Dermis microvascular lymphatic vessel endothelial cell (primary cell): ENCODE measurements at places on chromosomes 11 and 22. TPM values are rescaled to one million over a fixed set of nuclear protein-coding genes. Genes with fewer than 3 reads are reported as not detected.

DNA sequence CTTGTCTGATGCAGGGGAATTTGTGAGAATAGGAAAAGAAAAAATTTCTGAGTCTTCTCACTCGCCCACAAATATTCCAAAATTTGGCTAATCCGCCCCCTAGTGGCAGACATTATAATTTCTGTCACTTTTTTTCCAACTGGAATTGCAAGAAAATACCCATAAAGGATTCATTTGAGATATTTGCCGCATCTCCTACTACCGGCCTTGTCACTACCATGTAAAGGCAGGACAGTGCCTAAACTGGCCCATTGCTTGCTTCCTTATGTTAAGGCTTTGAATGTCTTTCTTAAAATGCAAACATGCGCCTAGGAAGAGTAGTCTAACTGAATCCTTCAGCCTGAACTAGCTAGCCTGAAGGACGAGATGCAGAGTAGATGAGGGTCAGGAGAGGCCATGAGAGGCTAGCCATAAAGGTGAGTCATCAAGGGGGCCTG, 9.3 kb upstream of the CEP295 start:
- peak; percentile 38 for DNase-seq

Gene KCNJ5
- not detected in 2 replicates for total RNA-seq

GRCh38 chr11:94876645-94877442, 96.5 kb downstream of the CWC15 start:
- DNase-seq = peak; percentile 36

Gene CHRDL2
- total RNA-seq = 0.26 and 0.63 TPM in 2 replicates

GRCh38 chr11:63866211-63866610, 27.3 kb downstream of the MARK2 start:
- DNase-seq = no peak

GRCh38 chr22:42947211-42947990, 67.5 kb downstream of the PACSIN2 start:
- DNase-seq = peak; percentile 84

Gene BACE1
- total RNA-seq = 6.9 and 10.2 TPM in 2 replicates

GRCh38 chr11:78072455-78072854, 7.2 kb downstream of the NDUFC2 start:
- no peak for DNase-seq

DNA sequence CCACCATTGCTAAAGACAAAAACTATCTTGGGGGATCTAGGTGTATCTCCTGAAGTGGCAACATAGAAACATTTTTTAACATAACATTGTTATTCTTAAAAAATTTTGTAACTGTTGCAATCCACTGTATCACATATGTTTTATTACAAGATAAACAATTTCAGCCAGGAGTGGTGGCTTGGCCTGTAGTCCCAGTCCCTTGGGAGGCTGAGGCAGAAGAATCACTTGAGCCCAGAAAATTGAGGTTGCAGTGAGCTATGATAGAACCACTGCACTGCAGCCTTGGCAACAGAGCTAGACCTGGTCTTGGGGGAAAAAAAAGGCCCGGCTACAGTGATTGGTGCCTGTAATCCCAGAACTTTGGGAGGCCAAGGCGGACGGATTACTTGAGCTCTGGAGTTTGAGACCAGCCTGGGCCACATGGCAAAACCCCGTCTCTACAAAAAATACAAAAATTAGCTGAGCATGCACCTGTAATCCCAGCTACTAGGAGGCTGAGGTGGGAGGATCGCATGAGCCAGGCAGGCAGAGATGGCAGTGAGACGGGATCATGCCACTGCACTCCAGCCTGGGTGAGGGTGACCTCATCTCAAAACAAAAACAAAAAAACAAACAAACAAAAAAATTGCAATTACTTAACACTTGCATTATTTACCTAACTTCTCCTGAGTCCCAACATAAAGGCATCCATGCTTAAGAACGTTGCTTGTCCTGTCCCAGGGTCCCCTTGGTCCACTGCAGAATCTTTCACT, 1.5 kb upstream of the DEPDC5 start:
- DNase-seq = no peak

DNA sequence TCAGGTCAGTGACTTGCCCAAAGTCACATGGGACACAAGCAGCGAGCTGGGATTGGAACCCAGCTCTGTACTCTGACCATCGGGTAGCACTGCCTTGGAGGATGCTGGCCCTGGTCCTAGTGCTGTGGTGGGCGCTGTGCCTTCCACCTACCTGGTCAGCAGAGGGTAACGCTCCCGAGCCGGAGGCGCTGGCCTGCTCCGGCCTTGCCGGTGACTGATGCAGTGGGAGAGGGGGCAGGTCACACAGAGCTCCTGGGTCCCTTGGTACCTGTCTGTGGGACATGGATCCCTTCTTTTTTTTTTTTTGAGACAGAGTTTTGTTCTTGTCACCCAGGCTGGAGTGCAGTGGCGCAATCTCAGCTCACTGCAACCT, 43.0 kb downstream of the CACNA1I start:
- DNase-seq = no peak

Gene ESAM
- total RNA-seq = 20.1 and 29.3 TPM in 2 replicates

Gene MS4A3
- total RNA-seq = not detected in 2 replicates

- peak; percentile 53 for DNase-seq
These were observed 81.2 kb downstream of the GRAMD1B start for GRCh38 chr11:123511037-123511870.

DNA sequence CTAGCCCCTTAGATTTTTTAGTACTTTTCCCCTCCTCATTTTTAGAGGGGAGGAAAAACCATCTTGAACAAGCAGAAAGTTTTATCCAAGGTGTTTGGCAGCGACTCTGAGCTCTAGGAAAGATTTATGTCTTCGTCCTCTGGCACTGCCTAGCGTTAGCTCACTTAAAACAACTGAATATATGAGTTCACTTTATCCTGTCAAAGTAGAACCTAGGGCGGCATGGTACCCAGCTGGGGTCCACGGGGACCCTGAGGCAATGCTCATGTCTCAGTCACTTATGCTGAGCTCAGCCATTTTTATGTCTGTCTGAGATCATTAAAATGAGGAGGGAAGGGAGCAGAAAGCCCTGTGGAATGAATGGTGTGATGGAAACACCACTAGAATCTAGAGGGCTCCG, 14.2 kb upstream of the VSIG10L2 start:
- no peak for DNase-seq

DNA sequence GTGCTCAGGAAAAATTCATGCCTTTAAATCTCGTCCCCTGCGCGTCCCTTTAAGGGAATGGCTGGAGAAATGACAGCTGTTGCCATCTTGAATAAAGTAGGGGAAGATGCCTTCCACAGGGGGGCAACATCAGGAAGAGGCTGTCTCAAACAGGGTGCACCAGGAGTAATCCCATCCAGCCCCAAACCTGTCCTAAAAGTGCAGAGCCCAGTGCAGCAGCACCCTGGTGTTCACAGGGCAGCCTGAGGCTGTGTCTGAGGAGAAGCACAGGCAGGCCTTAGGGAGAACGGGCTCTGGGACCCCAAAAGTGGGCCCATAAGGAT, 10.8 kb upstream of the C11orf96 start:
- DNase-seq = no peak

DNA sequence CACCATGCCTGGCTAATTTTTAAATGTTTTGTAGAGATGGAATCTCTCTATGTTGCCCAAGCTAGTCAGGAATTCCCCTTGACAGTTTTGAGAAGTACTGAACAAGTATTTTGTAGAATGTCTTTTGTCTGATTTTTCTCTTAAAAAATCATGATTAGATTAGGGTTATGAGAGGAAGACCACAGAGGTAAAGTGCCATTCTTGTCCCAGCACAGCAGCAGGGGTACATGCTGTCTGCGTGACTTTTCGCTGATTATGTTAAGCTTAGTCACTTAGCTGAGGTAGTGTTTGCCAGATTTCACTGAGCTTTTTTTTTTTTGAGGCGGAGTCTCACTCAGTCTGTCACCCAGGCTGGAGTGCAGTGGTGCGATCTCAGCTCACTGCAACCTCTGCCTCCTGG, 13.6 kb upstream of the NUP160 start:
- DNase-seq = no peak

GRCh38 chr22:20641198-20641892, 132.6 kb upstream of the SERPIND1 start:
- no peak for DNase-seq

DNA sequence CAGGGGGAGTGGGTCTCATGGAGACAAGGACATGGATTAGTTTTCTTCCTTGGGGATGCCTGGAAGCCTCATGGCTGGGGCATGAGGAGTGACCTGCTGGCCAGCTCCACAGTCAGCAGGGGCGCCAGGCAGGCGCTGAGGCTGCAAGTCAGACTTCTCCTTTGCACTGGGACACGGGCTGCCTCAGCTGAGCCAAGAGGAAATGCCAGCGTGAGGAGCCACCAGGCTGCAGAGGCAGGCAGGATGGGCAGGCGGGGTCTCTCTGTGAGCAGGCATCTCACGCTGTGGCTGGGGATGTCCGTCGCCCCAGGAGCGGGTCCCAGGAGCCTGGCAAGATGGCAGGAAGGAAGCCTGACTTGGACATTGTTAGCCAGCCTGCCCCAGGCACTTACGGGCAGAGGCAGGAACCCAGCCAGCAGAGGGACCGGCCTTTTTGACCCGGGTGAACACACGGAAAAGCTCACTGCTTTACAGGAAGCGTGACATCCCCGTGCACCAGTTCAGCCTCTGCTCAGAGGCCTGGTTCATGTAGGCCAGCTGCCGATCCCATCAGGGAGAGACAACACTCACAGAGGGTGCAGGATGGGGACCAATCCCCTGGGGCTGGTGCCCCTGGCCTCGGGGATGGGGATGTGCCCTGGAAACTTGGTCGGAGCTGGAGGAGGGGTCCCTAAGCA, 10.2 kb downstream of the GNB1L start:
- peak; percentile 78 for DNase-seq

Gene SCGB2A2
- not detected in 2 replicates for total RNA-seq

GRCh38 chr11:16883174-16883573, 131.0 kb downstream of the PLEKHA7 start:
- DNase-seq = no peak

Gene BAIAP2L2
- total RNA-seq = 0.25 TPM in 1 of 2 replicates, not detected in the other

Gene CCDC188
- 4.9 and 5.0 TPM in 2 replicates for total RNA-seq

DNA sequence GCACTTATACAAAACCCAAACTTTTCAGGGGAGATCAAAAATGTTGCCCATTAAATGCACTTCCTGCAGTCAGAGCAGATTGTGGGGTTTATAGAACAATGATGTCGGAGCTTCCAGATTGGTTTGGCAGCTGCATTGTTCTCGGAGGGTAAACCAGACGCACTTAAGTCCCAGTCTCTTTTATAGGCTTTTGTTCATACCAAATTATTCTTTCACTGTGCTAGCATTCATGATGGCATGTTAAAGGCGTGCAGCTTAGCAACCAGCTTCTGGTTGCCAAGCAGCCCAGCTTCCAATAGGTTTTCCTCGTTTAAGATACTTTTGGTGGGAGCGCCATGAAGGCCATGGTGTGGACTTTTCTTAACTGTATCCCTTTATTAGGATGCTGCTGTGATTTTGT, 40.9 kb downstream of the ZC3H12C start:
- peak; percentile 48 for DNase-seq

Gene CD248
- under 0.01 and 0.13 TPM in 2 replicates for total RNA-seq

Gene CCDC85B
- total RNA-seq = 40.7 and 49.3 TPM in 2 replicates

DNA sequence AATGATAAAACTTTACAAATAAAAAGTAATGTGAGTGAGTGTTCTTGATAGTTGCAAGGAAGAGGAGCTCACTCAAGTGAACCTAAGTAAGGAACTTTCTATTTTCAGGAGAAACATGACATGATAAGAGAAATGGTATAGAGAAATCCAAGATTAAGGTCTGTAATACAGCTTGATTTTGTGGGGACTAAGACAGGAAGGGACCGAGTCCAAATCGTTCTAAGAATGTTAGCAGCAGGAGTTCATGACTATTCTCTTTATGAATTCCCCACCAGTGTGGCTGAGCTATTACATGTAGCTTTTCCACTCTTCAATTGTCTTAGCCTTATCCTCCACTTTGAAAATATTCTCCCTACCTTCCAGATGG, 698.6 kb upstream of the ARHGAP42 start:
- no peak for DNase-seq

- no peak for DNase-seq
These were observed 118.3 kb downstream of the CD44 start for GRCh38 chr11:35257281-35257680.

GRCh38 chr22:19853879-19854777, 546 bp downstream of the GNB1L start:
- no peak for DNase-seq

Gene ALX4
- not detected in 2 replicates for total RNA-seq

DNA sequence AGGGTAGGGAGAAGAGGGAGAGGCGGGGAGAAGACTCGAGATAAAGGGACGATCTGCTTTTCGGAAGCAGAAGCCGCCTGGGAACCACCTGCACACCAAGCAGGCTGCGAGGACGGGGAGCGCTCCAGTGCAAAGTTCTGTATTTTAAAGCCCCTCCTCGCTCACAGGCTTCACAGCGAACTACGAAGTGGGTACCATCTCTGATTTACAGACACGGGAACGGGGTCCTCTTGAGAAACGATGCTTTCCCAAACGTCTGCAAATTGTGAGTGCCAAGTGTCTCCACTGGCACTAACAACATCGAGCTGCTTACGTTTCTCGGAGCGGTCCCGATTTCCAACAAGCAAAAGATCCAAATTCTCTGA, 700 bp upstream of the STX3 start:
- DNase-seq = no peak

DNA sequence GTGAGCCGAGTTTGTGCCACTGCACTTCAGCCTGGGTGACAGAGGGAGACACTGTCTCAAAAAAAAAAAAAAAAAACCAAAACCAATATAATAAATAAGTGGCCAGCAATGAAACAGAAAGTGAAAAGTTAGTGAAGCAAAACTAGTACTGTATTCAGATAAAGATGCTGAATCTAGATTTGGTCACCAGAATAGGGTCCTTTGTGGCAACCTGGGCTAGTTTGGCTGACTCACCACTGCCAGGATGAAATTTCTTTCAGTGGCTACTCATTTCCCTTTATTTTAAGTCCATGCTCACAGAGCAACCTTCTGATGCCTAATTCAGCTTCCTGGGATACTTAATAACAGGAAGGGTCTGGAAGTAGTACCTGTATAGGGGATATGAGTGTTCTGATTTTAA, 26.0 kb downstream of the LIMK2 start:
- no peak for DNase-seq

Gene MMP7
- total RNA-seq = 0.90 and 2.1 TPM in 2 replicates

Gene PDE3B
- total RNA-seq = 0.13 and 0.51 TPM in 2 replicates

GRCh38 chr11:44964526-44965209, 14.0 kb upstream of the TP53I11 start:
- no peak for DNase-seq

DNA sequence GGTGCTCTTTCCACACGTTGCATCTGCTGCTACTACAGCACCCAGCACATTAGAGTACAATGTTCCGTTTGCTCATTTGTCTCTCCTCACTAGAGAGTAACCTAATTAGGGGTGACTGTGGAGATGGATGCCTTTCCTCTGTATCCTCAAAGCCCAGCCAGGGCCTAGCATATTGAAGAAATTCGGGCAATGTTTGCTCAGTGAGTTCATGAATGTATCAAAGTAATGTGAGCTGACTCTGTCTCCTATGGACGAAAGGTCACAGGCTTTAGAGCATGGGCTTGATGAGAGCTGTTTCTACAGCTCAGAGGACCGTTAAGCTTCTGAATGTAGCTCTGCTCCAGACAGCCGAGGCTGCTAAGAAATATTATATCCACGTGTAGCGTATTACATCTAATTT, 67.5 kb downstream of the C11orf58 start:
- DNase-seq = no peak

Gene PRR33
- total RNA-seq = not detected in 2 replicates
